ENCODE measurements at places on chromosomes 7 and 10.

DNA sequence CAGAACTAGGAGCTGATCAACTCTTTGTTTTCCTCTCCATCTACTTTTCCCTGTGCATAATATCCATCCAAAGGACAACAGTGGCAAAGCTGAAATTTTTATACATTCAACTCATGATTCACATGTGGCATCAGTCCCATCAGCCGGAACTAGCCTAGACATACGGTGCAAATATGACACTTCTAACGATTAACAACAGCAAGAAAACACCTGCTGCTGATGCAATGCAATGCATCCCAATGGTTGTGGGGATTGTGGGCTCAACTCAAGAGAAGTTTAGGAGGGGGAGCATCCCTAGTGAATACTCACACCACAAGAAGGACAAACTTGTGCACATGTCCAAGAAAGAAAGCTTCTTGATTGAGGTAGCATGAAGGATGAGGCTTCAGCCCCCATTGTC lies 20.5 kb upstream of the STK17A start:
- no peak for DNase-seq

GRCh38 chr7:80468931-80469714 lies 42.7 kb downstream of the GNAT3 start:
- no peak for DNase-seq

DNA sequence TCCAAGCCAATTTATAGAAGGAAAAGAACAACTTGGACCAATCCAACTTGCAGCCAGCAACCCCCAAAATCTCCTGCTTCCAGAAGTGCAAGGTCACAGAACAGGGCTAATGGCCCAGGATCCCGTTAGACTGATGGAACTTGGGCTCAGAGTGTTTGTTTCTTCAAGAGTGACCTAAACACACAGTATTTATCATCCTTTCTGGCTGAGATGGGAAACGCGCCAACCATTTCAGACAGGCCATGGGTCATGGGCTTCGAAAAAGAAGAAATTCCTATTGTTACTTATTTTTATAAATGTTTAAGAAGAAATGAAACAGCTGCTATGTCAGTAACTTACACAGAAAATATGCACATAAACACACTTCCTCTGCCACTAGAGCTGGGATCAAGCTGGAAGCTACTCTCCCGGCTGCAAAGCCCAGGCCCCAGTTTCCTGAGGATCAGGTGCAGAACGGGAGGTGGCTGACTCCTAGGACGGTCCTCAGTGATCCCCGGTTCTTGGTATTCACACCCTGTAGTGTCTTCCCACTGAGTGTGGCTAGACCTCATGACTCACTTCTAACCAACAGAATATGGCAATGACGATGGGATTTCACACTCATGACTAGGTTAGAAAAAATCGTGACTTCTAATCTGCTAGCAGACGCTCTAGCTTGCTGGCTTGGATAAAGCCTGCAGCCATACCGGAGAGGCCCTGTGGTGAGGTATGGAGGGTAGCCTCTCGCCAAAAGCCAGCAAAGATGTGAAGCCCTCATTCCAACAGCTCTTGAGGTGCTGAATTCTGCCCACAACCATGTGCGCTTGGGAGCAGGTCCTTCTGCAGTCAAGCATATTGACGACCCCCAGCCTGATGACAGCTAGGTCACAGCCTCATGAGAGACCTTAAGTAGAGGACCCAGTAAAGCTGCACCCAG lies 60.2 kb downstream of the CHST15 start:
- no peak for DNase-seq

- DNase-seq, result no peak
These were observed 9.3 kb downstream of the SMO start for GRCh38 chr7:129197771-129198170.

- DNase-seq, result no peak
These were observed 286.2 kb upstream of the VWC2 start for GRCh38 chr7:49486974-49487829.

GRCh38 chr10:67852761-67853160 lies 14.8 kb upstream of the DNAJC12 start:
- DNase-seq, result no peak

DNA sequence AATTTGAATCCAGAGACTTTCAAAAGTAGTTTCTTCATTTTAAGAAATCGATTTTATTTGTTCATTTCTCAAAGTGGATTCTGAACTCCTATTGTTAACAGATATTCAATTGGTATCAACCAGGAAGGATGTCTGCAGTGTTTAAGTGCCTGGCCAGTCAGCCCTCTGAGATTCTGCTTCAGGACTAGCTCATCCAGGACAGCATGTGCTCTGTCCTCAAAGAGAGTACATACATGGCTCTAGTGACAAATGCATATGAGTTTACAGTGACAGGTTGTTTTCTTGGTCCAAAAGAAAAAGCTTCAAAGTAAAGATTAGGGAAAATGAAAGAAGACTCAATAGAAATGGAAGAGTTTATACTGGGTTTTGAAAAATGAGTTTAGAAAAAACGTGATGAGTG lies 8.4 kb upstream of the PTN start:
- DNase-seq, result no peak

GRCh38 chr7:2701832-2702593 lies 14.0 kb downstream of the AMZ1 start:
- no peak for DNase-seq

DNA sequence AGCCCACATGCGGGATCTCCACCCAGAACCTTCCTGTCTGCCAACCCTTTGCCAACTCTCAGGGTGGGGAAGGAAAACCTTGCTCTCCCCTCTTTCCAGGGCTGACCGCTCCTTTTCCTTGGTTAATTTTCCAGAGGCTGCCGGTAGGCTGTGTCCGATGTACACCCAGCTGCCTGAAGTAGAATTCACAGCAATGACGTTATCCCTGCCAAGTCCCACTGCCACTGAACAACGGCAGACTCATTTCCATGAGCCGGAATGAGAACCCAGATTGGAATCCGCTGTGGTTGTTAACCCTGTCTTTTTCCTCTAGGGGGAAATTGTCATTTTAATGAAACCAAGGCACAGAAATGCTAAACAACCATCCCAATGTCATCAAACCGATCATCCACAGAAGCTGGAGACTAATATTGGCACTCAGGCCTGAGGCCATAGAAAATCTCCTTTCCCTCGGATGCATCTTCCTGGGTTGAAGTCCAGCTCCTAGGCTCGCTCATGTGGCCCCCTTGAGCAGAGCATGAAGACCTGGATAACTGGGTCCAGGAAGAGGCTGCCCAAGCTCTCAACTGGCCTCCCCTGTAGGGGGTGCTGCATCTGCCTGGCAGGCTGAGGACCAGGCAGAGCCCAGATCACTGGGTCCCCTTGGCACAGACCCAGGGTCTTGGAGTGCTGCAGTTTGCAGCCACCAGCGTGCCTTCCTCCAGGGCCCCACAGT lies 30.4 kb downstream of the KLRG2 start:
- no peak for DNase-seq

- DNase-seq, result no peak
These were observed 84.8 kb upstream of the AGBL3 start for GRCh38 chr7:134901389-134902020.

GRCh38 chr7:39085590-39086049 lies 107.9 kb downstream of the POU6F2 start:
- DNase-seq, result no peak

DNA sequence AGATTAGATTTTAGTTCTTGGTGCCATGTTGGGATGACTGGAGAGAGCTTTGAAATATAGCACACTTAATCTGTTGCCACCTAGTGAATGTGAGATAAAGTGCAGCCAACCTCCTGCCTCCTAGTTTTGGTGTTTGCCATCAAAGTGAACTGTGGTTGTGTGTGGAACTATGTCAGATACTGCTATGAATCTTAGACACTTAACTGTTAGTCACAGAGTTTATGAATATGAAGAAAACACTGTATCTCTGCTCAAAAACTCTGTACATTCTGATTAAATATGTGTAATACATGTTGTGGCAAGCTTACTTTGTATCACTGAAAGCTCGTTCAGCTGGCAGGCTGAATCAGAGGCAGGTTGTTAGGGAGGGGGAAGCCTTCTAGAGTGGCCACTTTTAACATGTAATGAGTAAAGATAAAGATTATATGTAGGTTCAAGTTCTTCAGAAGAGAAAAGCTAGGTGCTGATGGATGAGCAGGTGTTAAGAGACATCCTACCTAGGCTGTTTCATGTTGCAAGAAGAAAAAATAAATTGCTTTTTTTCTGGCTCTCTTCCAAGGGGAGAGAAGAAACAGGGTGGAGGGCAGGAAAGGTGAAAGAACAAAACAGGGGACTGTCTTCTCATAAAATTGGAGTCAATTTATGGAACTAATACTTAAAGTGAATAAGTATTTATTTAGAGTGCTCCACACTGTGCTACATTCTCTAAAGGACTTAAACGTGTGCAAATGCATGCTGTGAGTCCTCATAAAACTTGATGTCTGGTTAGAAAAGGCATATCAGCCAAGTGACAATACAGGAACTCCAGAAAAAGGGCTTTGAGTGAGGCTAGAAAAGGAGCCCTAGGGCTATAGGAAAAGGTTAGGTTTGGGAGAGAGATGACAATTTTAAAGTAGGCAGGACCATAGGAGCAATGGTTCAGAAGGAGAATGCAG lies 14.1 kb upstream of the LAMB1 start:
- no peak for DNase-seq

GRCh38 chr7:30201161-30201666 lies 66.4 kb downstream of the MTURN start:
- DNase-seq, result no peak

DNA sequence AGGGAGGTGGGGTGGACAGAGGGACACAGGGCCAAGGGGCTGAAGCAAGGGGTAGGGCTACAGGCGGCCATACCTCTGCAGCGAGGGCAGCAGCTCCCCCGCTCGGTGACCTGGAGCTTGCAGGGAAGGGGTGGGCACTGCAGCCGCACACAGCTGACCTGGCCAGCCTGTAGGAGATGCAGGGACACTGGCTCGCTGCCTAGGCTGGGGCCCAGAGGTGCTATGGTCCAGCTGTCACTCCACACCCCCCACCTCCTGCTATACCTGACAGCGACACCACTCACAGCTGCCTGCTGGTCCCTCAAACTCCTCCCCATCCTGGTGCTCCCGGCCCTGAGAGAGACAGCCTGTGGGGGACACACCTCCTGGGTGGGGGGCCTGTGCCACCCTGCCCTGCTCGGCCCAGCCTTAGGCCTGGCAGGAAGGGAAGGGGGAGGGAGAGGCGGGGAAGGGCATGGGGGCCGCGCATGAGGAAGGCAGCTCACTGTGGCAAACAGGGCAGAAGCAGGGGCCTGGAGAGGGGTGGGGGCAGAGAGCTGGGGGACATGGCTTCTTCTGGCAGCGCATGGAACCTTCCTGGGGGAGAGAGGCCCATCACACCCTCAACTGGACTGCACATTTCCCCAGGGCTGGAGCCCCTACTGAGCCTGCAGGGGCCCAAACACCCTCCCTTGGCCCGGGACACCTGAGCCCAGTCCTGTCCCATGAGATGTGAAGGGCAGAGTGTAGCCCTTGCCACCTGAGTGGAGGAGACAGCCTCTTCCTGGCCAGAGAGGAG lies 23.9 kb downstream of the ATP6V1F start:
- DNase-seq, result no peak

- no peak for DNase-seq
These were observed 635.7 kb upstream of the ANKRD30A start for GRCh38 chr10:36489611-36490228.

GRCh38 chr10:124518366-124518765 lies 56.7 kb downstream of the LHPP start:
- DNase-seq, result no peak

GRCh38 chr7:154916856-154917807 lies 85.8 kb downstream of the PAXIP1 start:
- no peak for DNase-seq

- no peak for DNase-seq
These were observed 687 bp downstream of the EPDR1 start for GRCh38 chr7:37920849-37921805.

- DNase-seq, result no peak
These were observed 22.7 kb downstream of the GPAM start for GRCh38 chr10:112160834-112161233.

- no peak for DNase-seq
These were observed 8.9 kb downstream of the LDB1 start for GRCh38 chr10:102111276-102111675.

- no peak for DNase-seq
These were observed 640.0 kb downstream of the IPMK start for GRCh38 chr10:57627642-57628178.

DNA sequence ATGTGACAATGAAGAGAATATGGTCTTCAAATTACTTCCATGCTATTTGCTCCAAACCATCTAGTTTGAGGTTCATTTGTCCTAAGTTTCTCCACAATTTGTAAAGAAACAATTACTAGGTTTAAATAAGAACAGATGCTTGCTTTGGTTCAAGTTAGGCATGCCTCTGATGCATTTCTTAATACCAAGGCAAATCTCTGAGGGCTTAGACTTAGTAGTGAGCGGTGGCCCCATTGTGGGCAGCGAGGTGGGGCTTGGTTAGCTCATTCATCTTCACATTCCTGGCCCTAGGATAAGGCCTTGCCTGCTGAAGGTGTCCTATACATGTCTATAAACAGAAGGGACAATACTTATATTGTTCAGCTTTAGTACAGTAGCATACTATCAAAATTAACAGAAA lies 52.4 kb upstream of the RHEB start:
- DNase-seq, result no peak

DNA sequence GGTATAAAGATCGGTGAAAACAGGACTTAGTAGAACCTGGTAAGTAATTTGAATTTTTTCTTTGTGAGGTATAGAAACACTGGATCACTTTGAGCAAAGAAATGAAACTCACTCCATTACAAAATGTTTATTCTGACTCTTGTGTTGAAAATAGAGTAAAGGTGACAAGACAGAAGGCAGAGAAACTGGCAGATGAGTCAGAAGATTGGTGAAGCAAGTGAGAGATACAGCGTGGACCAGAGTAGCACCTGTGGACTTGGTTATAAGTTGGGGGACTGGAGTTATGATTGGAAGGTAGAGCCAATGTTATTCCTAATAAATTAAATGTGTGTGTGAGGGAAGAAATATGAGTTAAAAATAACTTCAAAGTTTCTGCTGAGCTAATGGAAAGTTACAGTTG lies 620.9 kb downstream of the ZWINT start:
- no peak for DNase-seq

- no peak for DNase-seq
These were observed at the start of gene ITGA8 for GRCh38 chr10:15719899-15720634. Gene ITGA8, minus strand, starts transcription at chr10:15719922. Its CDS starts 151 bp downstream, at chr10:15719771.

GRCh38 chr10:112724404-112724991 lies 225.5 kb upstream of the TCF7L2 start:
- DNase-seq, result no peak

- no peak for DNase-seq
These were observed 34.8 kb downstream of the HIF1AN start for GRCh38 chr10:100570506-100570905.

GRCh38 chr7:98420966-98421612 lies 20.2 kb upstream of the BAIAP2L1 start:
- DNase-seq, result peak; percentile 33

- DNase-seq, result no peak
These were observed 801.2 kb upstream of the ZWINT start for GRCh38 chr10:57162231-57162630.

DNA sequence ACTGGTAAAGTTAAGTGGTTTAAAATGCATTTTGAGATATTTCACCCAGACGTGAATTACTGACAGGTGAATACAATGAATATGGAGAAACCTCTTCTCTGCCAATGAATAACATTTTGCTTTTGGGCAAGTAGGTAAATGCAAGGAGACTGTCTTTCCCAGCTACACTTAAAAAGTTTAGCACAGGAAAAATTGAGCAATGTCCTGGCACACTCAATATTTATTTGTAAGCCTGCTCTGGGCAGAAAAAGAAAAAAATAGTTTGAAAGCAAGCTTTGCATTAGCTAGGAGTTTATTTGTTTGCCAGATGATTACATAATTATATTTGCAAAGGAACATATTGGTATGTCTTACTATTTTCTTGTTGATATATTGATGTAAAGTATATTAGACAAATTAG lies 624.2 kb downstream of the ACTR3B start:
- DNase-seq, result no peak

All from activated T-helper 1 cell treated with anti-CD3 and anti-CD28 coated beads, Interleukin-2, amount 50 U/mL, for 16 hours (primary cell).